Regular cardiac myocyte (primary cell): ENCODE measurements at places on chromosomes 7 and 10. TPM values are rescaled to one million over a fixed set of nuclear protein-coding genes. Genes with fewer than 3 reads are reported as not detected.

LAMB4 gene
- under 0.01 and 0.19 TPM in 2 replicates for total RNA-seq

FRMD4A gene
- total RNA-seq, result 44.8 and 92.6 TPM in 2 replicates

CAV2 gene
- total RNA-seq, result 214 and 229 TPM in 2 replicates

PDIA4 gene
- 558 and 610 TPM in 2 replicates for total RNA-seq

MOGAT3 gene
- total RNA-seq, result not detected in 2 replicates

AGAP3 gene
- 42.8 and 45.9 TPM in 2 replicates for total RNA-seq

TMEM139 gene
- total RNA-seq, result not detected in 2 replicates

SFTPA1 gene
- total RNA-seq, result not detected in 2 replicates

GPR85 gene
- total RNA-seq, result 0.56 and 0.58 TPM in 2 replicates

SLC26A5 gene
- total RNA-seq, result not detected in 2 replicates

DIP2C gene
- 6.7 and 7.9 TPM in 2 replicates for total RNA-seq

INSYN2A gene
- total RNA-seq, result under 0.01 TPM in 2 replicates

MRPS33 gene
- total RNA-seq, result 16.3 and 40.1 TPM in 2 replicates

BLVRA gene
- total RNA-seq, result 31.9 and 40.5 TPM in 2 replicates

CPXM2 gene
- 4.2 and 15.5 TPM in 2 replicates for total RNA-seq

FAM131B gene
- total RNA-seq, result 1.2 and 3.1 TPM in 2 replicates

LRRC18 gene
- not detected in 2 replicates for total RNA-seq

LIPN gene
- not detected in 2 replicates for total RNA-seq

IFIT2 gene
- total RNA-seq, result 12.3 and 22.8 TPM in 2 replicates

C7orf57 gene
- not detected in 2 replicates for total RNA-seq

ASAH2B gene
- 3.5 and 5.4 TPM in 2 replicates for total RNA-seq

LRRC4 gene
- total RNA-seq, result 0.19 TPM in 1 of 2 replicates, not detected in the other

OR6V1 gene
- not detected in 2 replicates for total RNA-seq

TIMM23 gene
- total RNA-seq, result 71.6 and 121 TPM in 2 replicates

HOGA1 gene
- total RNA-seq, result 0.56 and 0.58 TPM in 2 replicates

HTR7 gene
- 8.2 and 11.3 TPM in 2 replicates for total RNA-seq

COL13A1 gene
- total RNA-seq, result 27.6 and 44.3 TPM in 2 replicates

GJC3 gene
- total RNA-seq, result 0.19 and 0.28 TPM in 2 replicates

GJD4 gene
- total RNA-seq, result not detected in 2 replicates

PROSER2 gene
- 1.7 and 2.3 TPM in 2 replicates for total RNA-seq

EN2 gene
- total RNA-seq, result not detected in 2 replicates

BMPER gene
- 39.5 and 43.1 TPM in 2 replicates for total RNA-seq

ARHGEF35 gene
- total RNA-seq, result 0.85 and 1.5 TPM in 2 replicates

STRA8 gene
- total RNA-seq, result not detected in 2 replicates

ZNF503 gene
- 2.7 and 3.7 TPM in 2 replicates for total RNA-seq

TMEM176A gene
- not detected in 2 replicates for total RNA-seq

STRIP2 gene
- 5.2 and 5.9 TPM in 2 replicates for total RNA-seq

MAGI2 gene
- 3.3 and 7.9 TPM in 2 replicates for total RNA-seq

OR2F1 gene
- total RNA-seq, result not detected in 2 replicates

FFAR4 gene
- not detected in 2 replicates for total RNA-seq

NAT16 gene
- total RNA-seq, result not detected in 2 replicates

ABCA13 gene
- under 0.01 and 0.56 TPM in 2 replicates for total RNA-seq

TSPAN12 gene
- 4.2 and 5.9 TPM in 2 replicates for total RNA-seq

GBX1 gene
- total RNA-seq, result not detected in 2 replicates

ANKRD22 gene
- total RNA-seq, result not detected in 2 replicates

TCAF2 gene
- total RNA-seq, result 6.5 and 7.1 TPM in 2 replicates

ERVW-1 gene
- not detected in 2 replicates for total RNA-seq

SH2B2 gene
- total RNA-seq, result 1.2 and 4.8 TPM in 2 replicates

POU6F2 gene
- not detected in 2 replicates for total RNA-seq

SPDYE8 gene
- total RNA-seq, result not detected in 2 replicates

BAMBI gene
- total RNA-seq, result 8.6 and 35.5 TPM in 2 replicates
